Activated CD8-positive, alpha-beta memory T cell treated with anti-CD3 and anti-CD28 coated beads for 48 hours (primary cell): ENCODE measurements at places on chromosomes 7 and 10.

GRCh38 chr10:57249615-57250281 lies 888.7 kb upstream of the ZWINT start:
- no peak for DNase-seq

- DNase-seq, result no peak
These were observed 7.0 kb downstream of the TMEM243 start for GRCh38 chr7:87212498-87212897.

DNA sequence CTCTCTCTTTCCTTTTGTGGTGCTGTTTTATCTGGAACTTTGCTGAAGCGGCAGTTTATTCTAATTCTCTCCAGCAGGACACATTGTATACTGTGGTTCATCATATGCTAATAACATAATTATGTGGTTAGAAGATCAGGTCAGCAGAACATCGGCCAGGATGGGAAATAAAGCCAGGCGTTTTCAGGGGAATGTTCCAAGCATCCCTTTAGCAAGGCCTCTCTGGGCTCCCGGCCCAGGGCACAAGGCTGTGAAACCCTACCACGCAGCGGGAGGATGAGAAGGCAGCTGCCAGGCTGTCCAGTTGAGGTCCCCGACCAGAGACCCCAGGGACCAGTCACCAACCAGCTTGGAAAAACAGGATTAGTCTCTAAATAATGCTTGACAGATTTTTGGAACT lies 112.2 kb upstream of the GALNT17 start:
- no peak for DNase-seq

- no peak for DNase-seq
These were observed 4.5 kb upstream of the MICALL2 start for GRCh38 chr7:1463676-1464223.

DNA sequence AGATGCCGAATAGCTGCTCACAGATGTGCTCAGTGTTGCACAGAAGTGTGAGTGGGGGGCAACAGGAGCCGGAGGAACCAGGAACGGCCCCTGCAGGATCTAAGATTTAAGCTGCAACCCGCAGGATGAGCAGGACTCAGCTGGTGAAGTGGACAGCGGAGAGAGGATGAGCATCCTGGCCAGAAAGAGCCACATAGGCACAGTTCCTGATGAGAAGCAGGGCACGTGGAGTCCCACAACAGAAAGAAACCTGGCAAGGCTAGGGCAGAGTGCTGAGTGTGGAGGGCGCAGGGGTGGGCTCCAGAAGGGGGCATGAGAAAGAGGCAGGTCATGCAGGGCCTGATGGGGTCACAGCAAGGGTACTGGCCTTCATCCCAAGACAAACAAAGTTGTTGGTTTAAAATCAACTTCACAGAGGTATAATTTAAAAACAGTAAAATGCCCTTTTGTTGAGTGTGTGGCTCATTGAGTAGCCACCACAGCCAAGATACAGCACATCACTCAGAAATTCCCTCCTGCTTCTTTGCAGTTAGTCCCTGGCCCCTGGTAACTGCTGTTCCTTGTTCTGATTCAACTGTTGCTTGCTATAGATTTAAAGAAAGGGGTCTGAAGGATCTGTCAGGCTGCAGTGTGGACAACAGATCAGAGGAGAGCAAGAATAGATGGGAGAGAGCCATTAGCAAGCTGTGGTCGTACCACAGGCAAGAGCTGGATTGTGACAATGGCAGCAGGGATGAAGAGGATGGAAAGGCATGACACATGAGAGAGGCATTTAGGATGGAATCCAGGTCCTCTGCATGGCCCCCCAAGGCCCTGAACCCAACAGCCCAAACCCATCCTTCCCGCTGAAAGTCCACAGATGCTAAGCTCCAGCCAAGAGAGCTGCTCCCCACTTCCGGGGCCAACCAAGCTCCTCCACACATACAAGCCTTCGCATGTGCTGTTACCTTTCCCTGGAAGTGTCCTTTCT lies 53.1 kb upstream of the OSBPL3 start:
- DNase-seq, result no peak

DNA sequence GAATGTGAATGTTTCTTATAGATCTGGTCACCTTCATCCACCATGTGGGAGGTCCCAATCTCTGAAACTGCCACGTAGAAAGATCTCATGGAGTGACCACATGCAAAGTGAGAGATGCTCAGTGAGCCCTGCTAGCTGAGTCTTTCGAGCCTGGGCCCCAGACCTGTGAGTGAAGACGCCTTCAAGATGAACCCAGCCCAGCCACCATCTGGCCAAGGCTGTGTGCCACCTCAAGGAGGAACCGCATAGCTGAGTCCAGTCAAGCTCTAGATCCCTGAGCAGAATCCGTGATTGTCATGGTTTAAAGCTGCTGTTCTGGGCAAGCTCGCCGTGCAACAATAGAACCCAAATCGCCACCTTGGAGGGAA lies 20.2 kb upstream of the PPIF start:
- DNase-seq, result no peak

DNA sequence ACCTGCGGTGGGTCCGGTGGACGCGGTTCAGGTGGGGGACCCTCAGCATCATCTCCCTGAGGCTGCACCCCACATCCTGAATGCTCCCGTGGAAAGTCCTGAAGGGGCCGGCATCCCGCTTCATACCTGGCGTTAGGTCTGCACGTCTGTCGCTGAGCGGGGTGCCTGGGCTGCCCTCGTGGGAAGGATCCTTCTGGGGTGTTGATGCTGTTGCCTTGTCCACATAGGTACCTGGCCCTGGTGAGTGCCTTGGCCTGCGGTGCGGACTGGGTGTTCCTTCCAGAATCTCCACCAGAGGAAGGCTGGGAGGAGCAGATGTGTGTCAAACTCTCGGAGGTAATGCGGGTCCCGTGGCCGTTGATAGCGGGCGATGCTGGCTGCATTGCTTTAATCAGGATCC lies 37.8 kb downstream of the PFKP start:
- no peak for DNase-seq

- DNase-seq, result no peak
These were observed 41.3 kb upstream of the ANK3 start for GRCh38 chr10:60430836-60431597.

GRCh38 chr7:4132221-4132620 lies 549.9 kb upstream of the FOXK1 start:
- DNase-seq, result no peak

DNA sequence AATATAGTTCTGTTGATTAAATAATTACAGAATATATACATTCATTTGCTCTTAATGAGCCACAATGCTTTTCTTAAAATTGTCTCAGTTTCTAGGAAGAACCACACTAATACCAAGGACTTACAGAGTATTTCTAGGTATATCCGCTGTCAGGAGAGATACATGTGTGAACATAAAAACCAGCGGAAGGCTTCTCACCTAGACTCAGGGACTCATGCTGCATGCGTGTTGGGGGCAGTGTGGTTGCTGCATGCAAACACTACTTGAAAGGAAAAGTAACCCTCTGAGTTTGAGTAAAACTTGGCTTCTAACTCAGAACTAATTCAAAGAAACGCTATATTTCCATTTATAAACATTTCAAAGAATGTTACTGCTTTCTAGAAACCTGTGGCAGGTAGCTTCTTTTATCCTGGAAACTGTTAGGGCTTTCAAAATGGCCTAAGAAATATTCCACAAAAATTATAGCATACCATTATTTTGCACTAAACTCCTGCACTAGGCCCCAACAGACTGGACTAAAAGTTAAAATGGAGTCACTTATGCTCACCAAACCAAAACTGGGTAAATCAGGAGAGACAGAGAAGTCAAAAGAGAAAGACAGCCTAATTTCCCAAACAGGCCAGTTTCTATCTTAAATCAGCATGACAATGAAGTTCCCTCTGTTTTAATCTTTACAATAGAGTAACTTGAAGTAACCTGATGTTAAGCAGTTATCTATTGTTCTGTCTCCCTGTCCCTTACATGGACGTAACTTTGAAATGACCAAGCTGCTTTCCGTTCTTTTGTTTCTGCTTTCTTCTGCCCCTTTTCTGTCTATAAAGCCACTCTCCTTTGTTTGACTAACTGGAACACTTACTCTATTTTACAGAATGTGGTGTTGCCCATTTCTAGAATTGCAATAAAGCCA lies 95.2 kb upstream of the FAM133B start:
- peak; percentile 36 for DNase-seq

- DNase-seq, result no peak
These were observed 15.6 kb upstream of the PBLD start for GRCh38 chr10:68348265-68348741.

DNA sequence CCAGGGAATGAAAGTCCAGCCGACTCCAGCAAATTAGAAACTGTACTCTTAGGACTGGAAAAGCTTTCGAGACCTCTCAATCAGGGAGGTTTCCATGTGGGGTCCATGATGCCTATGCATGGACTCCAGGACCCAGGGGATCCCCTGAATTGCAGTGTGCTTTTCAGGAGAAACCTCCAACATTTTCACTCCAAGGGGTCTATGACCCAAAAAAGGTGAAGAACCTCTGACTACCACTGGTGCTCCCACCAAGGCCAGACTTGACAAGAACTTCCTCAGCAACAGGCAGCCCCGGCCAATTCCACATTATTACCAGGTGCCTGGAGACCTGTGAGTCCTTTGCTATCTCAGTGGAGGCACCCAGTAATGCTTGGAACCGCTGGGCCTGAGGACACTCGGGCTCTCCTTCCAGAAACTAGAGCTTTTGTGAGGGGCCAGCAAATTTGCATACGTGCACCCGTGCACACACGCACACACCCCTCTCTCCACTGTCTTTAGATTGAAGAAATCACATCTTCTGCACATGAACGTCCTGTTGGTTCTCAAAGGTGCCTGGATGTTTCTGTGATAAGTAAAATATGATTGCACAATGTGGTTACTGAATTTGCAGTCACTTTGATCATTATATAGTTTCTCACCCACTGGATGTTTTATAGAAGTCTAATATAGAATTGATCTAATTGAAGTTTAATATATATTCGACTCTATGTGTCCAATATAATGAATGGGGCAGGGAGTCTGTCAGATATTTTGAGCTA lies 54.7 kb downstream of the SYPL1 start:
- no peak for DNase-seq

GRCh38 chr10:81498011-81498551 lies 376.9 kb upstream of the NRG3 start:
- no peak for DNase-seq

DNA sequence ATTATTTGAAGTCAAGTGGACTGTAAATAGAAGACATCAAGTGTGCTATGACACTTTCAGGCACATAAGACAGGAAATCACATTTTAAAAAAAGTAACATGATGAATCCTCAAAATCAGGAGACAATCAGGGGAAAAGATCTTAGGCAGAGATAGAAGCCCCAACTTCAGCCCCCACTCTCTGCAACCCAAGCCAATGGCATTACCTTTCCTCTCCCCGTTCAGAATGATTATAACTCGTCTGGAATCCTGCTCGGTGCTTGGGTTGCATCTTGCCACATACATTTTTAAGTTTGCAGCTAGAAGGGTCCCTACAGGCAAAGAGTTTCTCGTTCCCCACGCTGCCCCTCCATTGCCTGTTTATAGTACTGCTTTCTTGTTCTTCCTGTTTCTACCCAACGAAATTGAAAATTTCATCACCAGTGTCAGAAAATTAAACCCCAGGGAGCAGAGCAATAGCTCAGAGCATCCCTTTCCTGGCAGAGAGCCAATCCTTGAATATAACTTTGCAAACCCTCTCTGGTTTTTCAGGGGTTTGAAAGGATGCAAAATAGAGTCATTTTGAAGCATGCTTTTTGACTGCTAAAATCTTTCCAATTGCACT lies 260.5 kb upstream of the AOAH start:
- no peak for DNase-seq

DNA sequence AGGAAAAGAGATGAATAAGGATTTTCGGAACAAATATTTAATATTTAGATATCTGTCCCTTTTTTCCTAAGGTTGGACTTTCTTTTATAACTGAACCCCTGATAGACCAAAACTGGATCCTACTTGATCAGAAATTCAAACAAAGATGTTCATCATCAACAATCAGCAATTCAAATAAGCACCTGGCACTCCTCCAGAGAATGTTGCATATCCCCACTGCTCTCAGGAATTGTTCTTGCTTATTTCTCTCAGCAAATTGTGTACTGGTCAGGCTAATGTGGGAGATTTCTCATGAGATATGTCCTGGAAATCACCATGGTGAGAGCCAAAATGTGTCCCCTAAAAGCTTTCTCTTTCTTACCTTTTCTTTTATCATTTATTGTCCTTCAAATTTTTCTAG lies 40.3 kb upstream of the LHFPL3 start:
- no peak for DNase-seq

DNA sequence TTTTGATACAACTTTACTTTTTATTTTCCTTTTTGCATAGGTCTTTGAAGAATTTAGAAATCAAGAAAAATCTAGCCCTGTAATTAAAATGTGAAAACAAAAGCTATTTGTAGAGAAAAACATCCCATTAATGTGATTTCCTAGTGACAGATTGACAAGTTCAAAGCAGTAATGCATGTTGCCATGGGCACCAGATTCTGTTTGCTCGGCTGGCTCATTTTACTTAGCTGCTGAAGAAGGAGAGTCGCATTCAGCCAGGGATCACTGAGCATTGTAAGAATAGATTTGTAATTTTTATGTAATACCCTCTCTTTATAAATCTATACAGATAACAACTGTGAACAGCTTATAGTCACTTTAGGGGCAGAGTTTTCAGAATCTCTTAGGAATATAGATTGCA lies 28.5 kb downstream of the DNAJB9 start:
- no peak for DNase-seq

DNA sequence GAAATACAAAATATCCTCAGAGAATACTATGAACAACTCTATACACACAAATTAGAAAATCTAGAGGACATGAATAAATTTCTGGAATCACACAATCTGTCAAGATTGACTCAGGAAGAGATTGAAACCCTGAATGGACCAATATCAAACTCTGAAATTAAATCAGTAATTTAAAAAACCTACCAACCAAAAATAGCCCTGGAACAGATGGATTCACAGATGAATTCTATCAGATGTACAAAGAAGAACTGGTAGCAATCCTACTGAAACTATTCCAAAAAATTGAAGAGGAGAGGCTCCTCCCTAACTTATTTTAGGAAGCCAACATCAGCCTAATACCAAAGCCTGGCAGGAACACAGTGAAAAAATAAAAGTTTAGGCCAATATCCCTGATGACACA lies 190.0 kb downstream of the HPSE2 start:
- DNase-seq, result no peak
